NCI-H1694 (cell line): ENCODE measurements at places on chromosomes 12 and 14.

- DNase-seq, result no peak
Observed at GRCh38 chr12:118052324-118053070, 8.5 kb downstream of the WSB2 start.

DNA sequence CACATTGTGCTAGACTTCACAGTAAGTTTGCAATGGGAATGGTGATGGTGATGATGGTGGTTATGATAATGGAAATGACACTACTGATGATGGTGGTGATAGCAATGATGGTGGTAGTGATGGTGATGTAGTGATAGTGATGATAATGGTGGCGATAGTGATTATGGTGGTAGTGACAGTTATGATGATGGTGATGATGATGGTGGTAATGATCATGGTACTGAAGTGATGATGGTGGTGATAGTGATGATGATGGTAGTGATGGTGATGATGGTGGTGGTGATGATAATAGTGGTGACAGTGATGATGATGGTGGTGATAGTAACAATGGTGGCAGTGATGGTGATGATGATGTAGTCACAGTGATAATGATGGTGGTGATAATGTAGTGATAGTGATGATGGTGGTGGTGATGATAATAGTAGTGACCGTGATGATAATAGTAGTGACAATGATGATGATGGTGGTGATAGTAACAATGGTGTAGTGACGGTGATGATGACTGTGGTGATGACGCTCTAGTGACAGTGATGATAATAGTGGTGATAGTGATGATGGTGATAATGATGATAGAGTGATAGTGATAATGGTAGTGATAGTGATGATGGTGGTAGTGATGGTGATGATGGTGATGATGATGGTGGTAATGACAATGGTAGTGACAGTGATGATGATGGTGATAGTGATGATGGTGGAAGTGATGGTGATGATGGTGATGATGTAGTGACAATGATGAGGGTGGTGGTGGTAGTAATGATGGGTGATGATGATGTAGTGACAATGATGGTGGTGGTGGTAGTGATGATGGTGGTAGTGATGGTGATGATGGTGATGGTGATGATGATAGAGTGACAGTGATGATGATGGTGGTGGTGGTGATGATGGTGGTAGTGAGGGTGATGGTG lies 222.9 kb upstream of the PWP1 start:
- no peak for DNase-seq

- no peak for DNase-seq
Observed at GRCh38 chr14:51653775-51654532, 2.2 kb downstream of the FRMD6 start.

- no peak for DNase-seq
Observed at GRCh38 chr12:87382959-87383566, 646.1 kb downstream of the C12orf50 start.

DNA sequence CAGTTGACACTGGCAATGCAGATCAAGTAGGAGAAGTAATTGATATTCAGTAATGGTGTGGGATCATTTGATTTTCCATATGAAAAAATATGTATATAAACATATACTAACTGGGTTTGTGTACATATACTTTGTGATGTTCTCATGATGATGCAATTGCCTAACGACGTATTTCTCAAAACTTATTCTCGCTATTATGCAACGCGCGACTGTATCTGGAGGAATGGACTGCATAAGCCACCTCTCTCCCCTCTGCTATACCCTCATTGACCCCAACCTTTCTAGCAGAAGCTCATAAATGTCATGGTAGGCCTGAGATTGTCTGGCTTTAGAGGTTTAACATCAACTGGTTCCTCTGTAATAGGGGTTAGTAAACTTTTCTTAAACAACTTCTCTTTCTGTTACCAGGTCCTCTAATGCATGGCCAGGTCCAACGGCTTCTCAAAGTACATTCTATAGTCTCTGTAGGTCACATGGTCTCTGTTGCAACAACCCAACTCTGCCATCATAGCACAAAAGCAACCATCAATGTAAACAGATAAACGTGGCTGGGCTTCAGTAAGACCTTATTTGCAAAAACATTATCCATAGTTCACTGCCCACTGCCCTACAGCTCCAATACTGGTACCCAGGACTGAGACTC lies 59.3 kb downstream of the FOXN3 start:
- no peak for DNase-seq

DNA sequence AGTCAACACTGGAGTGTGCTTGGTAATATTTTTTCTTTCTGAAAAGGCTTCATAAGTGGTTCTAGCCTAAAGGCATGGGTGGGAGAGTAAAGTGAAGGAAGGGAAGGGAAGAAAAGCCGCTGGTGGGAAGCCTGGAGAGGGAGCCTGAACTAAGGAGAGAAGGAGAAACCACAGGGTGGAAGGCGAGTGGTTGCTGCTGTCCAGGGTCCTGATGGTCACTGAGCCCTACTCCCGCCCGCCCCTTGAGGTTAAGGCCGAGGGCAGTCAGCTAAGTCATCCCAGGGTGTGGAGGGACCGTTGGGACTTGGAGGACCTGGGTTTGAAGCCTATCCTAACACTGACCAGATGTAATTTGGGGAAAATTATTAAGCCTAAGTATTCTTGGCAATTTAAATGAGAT lies 189.1 kb downstream of the PIWIL1 start:
- no peak for DNase-seq

DNA sequence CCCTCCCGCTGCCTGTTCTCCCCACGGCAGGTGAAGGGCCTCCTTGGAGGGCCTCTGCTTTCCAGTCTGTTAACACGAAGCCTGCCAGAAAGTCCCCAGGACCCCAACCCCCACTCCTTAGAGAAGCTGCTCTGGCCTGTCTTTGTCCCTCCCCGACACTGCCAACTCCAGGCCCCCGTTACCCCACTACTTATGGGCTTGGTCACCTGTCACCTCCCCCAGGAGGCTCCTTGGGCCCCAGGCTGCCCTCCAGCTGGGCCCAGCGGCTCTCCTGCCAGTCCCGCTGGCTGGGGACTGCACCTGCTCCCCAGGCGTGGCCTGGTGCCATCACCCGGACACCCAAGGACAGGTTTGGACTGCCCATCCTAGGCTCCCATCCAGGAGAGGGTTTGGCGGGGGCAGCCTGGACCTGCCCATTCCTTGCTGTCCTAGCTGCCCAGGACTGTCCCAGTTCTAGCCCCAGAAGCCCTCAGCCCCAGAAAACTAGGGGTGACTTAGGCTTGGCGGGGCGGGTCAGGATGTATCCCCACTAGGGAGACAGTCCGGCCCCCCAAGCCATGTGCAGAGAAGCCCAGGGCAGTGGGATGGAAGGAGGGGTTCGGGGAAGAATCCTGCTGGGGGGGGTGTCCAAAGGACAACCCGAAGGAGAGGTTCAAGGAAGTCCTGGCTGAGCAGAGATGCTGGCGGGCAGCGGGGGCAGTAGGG lies 155.7 kb upstream of the C14orf180 start:
- DNase-seq, result no peak

DNA sequence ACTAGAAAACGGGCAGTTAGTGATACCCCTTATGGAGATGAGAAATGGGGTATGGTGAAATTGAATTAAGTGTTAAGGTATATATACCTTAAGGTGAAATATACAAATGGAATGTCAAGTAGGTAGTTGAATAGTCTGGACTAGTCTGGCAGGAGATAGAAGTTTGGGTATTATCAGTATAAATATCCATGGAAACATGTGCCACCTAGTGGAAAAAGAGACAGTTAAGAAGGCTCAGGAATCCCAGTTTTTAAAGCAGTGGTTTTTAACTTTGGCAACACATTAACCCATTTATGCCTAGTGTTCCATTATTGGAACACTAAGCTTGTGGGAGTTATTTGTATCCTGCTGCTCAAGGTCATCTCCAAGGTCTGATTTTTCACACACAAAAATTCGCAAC lies 38.6 kb upstream of the TPH2 start:
- no peak for DNase-seq
